HFF-Myc (cell line): ENCODE measurements at places on chromosomes 12 and 14.

DNA sequence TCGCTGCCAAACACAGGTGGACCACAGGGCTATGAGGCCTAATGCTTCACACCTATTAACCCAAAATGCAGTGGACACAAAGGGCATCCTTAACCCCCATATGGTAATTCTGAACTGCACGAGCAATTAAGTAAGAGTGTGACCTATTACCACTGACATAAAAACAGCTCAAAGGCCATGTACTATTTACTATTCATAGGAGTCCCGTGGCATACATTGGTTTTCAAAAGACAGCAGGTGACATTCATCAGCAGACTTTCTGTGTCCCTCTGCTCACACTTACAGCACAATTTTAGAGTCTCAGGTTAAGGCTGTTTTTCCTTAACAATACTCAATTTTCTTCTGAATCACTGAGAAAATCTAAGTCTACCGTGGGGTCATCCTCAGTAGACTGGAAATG is 23.1 kb upstream of the TMCC3 start:
- no peak for DNase-seq

GRCh38 chr12:5171701-5172100 is 128.0 kb downstream of the KCNA5 start:
- DNase-seq: peak; percentile 30

- peak; percentile 7 for DNase-seq
These were observed 43.8 kb upstream of the TSPAN11 start for GRCh38 chr12:30882706-30883105.

- no peak for DNase-seq
These were observed 34.8 kb upstream of the APPL2 start for GRCh38 chr12:105270671-105271255.

- DNase-seq: no peak
These were observed 42.1 kb upstream of the TESC start for GRCh38 chr12:117141097-117141898.

DNA sequence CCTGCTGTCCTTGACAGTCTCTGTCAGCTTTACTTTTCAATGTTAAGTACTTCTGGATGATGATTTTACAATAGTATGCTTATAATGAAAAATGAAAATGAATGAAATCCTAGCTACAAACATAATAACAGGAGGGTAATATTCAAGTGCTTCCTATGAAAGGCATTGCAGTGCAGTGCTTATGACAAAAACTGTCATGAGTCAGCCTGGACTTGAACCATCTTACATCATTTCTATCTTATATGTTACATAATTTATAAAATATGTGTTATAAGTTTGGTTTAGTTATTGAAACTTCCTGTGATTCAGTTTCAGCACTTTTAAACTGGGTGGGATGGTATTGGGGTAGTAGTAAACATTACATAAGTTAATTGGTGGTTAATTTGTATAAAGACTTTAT is 451.7 kb downstream of the TMEM117 start:
- no peak for DNase-seq

DNA sequence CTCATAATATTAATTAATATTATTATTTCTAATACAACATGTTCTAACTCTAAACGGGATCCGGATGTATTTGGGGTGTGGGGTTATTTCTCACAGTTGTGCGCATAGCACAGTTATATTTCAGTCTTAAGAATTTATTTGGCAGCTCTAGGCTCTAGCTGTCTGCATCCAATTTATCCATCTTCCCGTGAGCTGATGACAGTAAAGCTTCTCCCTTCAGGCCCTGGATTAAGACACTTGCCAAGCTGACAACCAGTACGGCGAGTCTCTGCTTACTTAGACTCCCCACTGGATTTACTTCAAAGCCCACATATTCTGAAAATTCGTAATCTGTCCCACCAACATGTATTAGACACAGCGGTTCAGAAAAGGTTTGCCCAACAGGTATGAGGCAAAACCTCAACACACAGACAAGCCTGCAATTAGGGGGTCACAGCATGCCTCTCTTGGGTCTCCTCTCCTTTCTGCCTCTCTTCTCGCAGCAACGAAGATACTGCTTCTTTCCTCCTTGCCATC is 232.9 kb upstream of the TMTC1 start:
- DNase-seq: no peak

DNA sequence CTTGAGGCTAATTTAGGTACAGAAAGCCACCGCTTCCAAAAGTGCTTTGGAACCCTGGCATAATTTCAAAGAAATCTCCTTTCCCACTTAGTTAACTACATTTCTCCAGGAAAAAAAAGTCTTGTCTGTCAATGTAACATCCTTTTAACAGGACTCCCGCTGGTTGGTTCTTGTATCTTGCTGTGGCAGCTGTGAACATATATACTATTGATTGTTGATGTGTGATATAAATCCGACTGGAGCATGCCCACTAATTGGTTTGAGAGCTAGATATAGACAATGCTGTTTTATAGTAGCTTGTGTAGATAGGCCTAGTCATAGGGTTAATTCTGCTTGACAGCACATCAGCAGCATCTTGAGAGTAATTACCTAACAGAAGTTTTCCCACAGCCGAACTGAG is 89.6 kb downstream of the MSRB3 start:
- no peak for DNase-seq

DNA sequence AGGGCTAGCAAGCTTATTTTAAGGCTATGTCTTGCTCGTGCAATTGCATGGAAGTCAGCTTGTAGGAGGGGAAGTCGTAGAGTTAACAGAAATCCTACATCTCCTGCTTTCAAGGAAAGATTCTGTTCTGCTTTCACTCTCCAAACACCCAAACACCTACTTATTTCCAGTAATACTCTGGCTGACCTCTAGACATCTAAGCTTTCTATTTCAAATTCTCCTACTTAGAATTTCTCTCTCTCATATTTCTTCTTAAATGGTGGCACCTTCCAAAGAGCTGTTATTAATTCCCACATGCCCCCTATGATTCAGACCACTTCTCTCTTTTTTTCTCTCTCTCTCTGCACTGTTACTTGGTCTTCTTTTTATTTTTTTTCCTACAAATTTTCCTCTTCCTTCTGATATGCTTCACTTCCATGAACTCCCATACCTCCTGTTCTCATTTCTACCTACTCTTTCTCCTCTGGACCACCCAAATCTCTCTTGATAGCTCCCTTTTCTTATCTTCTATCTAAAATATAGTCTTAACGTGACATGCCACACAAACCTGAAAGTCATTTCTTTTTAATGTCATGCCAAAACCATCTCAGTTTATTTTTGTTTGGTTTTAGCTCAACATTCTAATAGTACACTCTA is 90.8 kb downstream of the RPS6KA5 start:
- DNase-seq: no peak

- DNase-seq: no peak
These were observed 43.7 kb upstream of the KITLG start for GRCh38 chr12:88623777-88624548.

DNA sequence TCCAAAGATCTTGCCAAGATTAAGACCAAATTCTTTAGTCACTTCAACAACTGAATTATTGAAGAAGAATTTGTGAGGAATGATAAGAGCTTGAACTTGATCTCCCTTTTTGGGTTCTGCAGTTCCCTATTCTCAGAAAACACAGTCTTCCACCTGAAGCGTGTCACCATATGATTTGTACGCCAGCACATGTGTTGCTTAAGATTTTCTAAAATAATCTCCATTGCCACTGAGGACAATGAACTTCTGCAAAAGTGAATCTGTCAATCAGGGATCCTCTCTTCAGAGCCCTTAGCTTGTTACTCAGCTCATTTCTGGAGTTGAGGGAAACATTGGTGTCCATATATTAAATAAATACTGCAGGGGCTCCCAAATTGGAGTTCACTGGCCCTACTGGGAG is 4.2 kb upstream of the SPIC start:
- no peak for DNase-seq
